CD4-positive, alpha-beta T cell treated with Interleukin-21 for 1 hour (primary cell): ENCODE measurements at places on chromosomes 16 and 17.

GRCh38 chr16:55496509-55497145 lies 12.2 kb upstream of the LPCAT2 start:
- no peak for DNase-seq

GRCh38 chr16:74277974-74278373 lies 18.6 kb upstream of the PSMD7 start:
- DNase-seq = no peak

- DNase-seq = no peak
Measured at GRCh38 chr16:12272264-12272663, 295.7 kb downstream of the SNX29 start.

- DNase-seq = no peak
Measured at GRCh38 chr17:81150377-81151077, 14.8 kb upstream of the PVALEF start.

DNA sequence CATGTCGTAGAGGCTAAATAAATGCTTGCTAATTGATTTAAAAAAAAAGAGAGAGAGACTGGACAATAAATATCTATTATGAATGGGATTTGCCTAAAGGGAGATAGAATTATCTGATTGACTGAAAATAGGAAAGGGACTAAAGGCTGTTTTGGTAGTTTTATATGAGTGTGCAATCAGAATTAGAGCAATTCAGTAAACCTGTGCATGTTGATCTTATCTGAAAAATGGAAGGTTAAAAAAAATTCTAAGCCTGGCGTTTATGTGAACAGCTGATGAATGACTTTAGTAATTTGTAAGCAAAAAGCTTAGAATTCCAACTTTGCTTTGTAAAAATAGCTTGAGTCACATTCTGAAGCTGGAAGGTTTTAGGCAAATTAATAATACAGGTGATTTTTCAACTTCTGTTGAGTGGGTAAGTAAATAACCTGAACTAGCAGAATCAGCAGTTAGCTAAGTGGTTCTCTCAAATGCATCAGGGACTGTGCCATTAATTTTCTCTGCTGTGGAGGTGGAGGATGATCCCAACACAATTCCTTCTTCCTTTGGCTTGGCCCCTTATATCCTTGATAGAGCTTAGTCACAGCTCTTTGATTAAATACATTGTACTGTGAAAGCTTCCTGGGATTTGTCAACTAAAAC lies 254.4 kb downstream of the PHKB start:
- no peak for DNase-seq

DNA sequence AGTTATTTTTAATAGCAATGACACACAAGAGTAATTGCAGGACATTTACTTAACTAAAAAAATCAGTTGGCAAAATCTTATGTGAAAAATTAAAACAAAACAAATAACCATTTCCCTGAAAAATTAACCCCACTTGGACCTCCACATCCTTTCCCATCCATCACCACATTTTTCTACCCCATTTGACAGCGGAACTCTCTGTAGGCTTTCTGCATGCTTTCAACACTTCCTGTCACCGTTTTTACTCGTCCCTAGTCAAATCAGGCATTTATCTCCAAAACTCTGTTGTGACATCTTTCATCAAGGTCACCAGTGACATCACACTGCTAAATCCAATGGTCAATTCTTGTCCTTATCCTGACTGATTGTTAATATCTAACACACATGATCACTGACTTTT lies 27.5 kb downstream of the KCNJ16 start:
- DNase-seq = no peak

DNA sequence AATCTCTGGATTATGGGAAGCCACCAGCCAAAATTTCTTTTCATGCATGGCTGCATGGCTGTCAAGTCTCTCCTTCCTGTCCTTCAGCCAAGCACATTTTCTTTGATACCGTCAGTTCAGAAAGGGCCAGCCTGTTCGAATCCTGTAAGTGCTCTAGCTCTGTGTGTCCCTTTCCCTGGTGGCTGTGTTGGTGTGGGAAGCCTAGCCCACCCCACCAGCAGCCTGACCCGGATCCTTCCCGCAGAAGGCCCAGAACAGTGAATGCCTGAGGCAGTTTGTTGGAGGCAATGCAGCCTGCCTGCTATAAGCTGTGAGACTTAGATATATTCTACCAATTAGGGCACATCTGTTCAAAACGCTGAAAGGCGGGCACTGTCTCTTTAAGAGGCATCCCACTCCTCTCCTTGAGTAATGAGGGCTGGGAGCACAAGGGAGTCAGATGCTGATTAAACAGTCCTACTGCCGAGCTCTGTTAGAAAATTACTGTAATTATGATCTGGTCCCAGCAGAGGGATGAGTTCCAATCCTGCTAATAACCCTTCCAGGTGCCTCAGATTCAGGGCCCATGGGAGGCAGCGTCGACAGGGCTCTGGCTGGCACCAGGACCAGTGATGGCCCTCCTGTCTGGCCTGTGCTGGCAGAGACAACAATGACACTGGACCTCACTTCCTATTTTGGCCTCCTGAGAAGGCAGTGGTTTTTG lies 18.4 kb downstream of the SNX11 start:
- DNase-seq = no peak

GRCh38 chr17:40903129-40903847 lies 18.2 kb upstream of the KRT20 start:
- no peak for DNase-seq

- DNase-seq = peak; percentile 93
Measured at GRCh38 chr16:3106205-3106928, 6.0 kb upstream of the ZNF205 start.

DNA sequence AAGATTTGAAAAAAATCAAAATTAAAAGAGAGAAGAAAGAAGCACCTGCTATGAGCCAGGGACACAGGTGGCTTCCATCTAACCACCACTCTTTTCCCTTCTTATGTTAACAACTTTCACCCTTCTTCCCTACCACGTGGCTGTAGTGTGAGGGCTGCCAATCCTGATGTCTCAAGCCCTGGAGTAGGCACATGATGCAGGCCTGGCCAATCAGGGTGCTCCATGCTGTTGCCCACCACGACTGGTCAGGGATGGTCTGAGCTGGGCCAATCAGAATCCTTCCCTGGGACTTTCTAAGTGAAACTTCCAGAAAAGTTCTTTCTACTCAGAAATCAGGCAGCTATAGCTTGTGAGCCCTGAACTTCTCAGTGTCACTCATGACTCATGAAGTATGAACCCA lies 140.7 kb downstream of the SDK2 start:
- DNase-seq = no peak

GRCh38 chr16:53091466-53092211 lies 36.8 kb downstream of the CHD9 start:
- DNase-seq = no peak

- no peak for DNase-seq
Measured at GRCh38 chr16:52705122-52705521, 158.2 kb upstream of the TOX3 start.

- DNase-seq = no peak
Measured at GRCh38 chr17:45428931-45429338, 3.7 kb downstream of the ARHGAP27 start.

DNA sequence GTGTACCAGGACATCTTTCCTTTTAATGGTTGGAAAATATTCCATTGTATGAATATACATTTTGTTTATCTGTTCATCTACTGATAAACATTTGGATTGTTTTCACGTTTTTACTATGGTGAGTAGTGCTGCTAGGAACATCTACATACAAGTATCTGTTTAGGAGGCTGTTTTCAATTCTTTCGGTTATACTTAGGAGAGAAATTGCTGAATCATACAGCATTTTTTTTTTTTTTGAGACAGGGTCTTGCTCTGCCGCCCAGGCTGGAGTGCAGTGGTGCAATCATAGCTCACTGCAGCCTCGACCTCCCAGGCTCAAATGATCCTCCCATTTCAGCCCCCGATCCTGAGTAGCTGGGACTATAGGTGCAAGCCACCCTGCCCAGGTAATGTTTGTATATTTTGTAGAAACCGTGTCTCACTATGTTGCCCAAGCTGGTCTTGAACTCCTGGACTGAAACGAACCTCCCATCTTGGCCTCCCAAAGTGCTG lies 122.9 kb downstream of the CRLF3 start:
- no peak for DNase-seq

- DNase-seq = no peak
Measured at GRCh38 chr17:80746262-80746935, 201.8 kb downstream of the RPTOR start.

GRCh38 chr17:35023538-35023937 lies 40.0 kb downstream of the RFFL start:
- DNase-seq = no peak

DNA sequence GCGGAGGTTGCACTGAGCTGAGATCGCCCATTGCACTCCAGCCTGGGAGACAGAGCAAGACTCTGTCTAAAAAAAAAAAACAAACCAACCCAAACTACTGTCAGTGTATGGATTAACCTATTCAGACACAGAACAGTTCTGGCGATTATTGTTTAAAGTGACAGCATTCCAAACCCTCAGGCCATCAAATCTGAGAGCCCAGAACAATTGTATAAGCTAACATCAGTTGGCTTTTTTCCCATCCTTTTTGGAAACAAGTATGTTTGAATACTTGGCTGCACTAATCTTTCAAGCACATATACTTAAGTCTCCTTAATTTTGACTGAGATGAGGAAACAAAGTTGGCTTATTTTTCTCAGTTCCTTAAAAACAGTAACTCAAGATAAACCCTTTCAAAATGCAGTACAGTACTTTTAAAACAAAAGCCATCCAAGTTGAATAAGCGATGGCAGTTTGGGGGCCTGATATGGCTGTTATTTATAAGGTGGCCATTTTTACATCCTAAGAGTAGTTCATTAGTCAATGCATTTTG lies 1.4 kb downstream of the ZSWIM7 start:
- no peak for DNase-seq

- DNase-seq = no peak
Measured at GRCh38 chr16:15819046-15819445, 37.8 kb downstream of the MYH11 start.

DNA sequence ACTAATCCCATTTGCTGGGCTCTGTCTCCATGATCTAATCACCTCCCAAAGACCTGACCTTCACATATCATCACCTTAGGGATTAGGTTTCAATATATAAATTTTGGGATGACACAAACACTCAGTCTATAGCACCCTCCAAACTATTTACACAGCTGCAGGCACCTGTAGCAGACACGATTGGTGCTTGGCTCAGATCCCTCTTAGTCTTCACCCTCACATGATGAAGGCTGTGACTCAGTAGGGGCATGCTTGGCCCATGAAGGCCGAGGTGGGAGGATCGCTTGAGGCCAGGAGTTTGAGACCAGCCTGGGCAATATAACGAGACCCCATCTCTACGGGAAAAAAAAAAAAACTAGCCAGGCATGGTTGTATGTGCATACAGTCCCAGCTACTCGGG lies 73.5 kb downstream of the HS3ST2 start:
- no peak for DNase-seq

DNA sequence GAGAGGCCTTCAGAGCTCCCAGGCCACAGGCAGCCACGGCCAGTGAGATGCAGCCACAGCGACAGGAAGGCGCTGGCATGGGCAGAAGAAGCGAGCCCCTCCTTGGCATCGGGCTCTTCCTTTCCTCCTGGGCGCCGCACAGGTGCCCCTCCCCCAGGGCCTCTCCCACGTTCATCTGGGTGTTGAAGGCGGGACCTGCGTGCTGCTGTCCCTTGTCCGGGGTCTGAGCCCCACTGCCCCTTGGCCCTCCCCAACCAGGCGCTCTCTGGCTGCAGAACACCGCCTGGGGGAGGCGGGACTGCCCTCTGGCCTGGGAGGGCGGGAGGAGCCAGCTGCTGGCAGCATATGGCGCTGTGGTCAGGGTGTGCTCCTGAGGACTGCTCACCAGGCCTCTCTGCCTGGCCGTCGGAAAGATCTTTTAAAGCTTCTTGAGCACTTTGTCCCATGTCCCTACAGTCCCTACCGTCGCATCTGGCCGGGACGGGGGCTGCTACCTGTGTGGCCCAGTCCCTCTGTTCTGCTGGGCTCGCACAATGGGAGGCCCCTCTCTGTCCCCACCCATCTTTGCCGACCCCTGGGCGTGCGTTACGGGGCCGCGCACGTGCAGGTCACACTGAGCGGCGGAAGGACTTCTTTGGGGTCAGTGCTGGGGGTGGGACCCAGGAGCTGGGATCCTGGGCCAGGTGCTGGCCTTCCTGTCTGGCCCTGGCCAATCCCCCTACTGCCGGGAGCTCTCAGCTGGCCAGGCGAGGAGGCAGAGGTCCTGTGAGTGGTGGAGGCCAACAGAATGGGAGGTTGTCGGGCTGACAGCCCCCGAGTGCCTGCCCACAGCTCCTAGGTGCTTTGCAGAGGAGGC lies 1.7 kb downstream of the SLC25A10 start:
- no peak for DNase-seq

DNA sequence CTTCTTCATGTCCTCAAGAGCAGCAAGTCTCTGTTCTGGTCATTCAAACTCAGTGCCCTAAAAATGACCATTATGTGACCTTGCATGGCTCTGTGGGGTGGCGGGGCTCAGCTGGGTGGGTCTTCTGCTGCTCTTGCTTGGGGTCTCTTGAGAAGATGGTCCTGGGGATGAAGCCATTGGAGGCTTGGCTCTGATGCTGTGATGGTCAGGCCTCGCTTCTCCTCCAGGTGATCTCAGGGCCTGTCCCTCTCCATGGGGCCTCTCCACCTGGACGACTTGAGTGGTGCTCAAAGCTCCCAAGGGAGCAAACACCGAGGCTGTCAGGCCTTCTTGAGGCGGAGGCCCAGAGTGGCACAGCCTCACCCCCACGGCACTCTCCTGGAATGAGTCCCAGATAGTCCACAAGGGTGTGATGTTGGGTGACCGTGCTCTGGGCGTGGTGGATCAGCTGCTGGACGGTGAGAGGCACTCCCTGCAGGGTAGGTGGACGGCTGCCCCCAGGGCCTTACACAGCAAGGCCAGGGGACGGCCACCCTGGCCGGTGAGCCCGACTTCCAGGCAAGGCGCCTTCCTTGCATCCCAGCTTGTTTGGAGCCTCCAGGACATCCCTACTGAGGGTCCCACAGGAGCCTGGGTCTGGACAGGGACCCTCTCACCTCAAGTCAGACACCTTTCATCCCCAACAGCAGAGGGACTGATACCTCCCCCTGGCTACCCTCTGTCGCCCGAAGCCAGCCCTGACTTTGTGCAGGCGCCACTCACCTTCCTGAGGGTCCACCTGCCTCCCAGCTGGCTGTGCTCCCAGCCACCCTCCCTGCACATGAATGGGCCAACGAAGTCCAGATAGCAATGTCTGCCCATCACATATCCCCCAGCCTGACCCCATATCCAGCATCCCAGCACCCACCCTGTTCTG lies 48.7 kb downstream of the USP22 start:
- DNase-seq = no peak

DNA sequence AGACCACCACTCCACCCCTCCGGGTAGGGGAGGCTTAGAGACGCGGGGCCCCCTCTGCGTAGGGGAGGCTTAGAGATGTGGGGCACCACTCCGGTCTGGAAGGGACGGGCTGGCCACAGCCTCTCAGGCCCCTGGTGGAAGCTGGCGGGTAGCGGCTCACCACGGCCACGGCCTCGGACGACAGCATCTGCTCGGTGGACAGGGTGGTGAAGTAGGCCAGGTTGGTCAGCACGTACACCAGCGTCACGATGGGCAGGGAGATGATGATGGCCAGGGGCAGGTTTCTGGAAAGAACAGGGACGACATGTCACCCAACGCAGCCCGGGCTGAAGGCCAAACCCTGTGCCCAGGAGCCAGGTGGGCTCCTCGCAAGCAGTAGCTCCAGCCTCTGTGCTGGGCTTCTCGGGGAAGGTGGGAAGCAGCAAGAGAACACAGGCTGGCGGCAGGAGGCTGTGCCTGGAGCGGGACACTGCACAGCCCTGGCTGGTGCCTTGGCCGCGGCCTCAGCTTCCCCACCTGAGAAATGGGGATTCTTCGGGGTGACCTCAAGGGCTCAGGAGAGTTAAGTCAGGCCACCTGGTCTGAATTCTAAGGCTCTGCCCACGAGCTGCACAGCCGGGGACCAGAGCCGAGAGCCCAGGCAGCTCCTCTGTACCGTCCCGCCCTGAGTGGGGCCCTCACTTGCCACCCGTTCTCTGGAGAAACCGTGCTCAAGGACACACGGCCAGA lies 29.6 kb downstream of the SLC7A5 start:
- DNase-seq = no peak

GRCh38 chr16:27318392-27319256 lies 4.8 kb downstream of the IL4R start:
- DNase-seq = peak; percentile 48
